Activated T-cell treated with anti-CD3 and anti-CD28 coated beads, Interleukin-2, amount 50 U/mL, for 72 hours (primary cell): ENCODE measurements at places on chromosomes 1 and 21.
A peak's percentile ranks its signal among the peaks of the same experiment; 100 is the strongest.

DNA sequence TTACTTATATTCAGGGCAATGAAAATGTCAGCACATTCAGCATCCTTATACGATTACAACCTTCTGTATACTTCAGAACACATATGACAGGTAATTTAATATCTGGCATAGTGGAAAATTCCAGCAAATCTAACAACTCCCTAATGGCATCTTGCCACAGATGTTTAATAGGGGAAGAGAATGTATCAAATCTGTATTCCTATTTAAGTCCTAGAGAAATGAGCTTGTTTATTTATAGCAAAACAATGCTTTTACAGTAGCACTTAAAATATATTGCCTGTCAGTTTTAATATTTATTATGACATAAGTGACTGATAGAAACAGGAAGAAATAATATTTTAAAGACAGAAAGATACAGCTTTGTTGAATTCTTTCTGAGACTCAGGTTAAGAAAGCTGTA, 1101.8 kb upstream of the B3GALT2 start:
- no peak for DNase-seq

DNA sequence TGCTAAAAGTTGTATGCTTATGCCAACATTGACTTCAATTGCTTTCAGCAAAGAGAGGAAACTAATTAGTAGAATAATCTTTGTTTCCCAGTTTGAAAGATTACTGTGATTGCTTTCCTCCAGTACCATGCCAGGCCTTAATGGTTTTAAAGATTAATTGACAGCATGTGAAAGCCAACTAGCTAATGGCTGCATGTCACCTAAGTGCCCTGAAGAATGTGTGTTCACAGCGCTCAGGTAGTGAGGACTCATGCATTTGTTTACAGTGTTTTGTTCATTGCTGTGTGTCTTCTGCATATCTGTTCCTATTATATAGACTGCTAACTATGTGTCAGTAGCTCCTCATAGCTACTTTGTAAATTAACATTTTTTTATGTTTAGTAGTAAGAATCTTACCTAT, 335.6 kb downstream of the LRRIQ3 start:
- DNase-seq = no peak

GRCh38 chr1:14565090-14565489, 33.4 kb upstream of the KAZN start:
- no peak for DNase-seq

- no peak for DNase-seq
Observed at GRCh38 chr1:3865606-3866160, 8.4 kb downstream of the DFFB start.

- DNase-seq = no peak
Observed at GRCh38 chr1:103477101-103477500, 48.4 kb upstream of the RNPC3 start.

- no peak for DNase-seq
Observed at GRCh38 chr1:192631749-192632148, 4.2 kb upstream of the RGS13 start.

GRCh38 chr1:107668762-107669161, 296.2 kb downstream of the VAV3 start:
- no peak for DNase-seq

DNA sequence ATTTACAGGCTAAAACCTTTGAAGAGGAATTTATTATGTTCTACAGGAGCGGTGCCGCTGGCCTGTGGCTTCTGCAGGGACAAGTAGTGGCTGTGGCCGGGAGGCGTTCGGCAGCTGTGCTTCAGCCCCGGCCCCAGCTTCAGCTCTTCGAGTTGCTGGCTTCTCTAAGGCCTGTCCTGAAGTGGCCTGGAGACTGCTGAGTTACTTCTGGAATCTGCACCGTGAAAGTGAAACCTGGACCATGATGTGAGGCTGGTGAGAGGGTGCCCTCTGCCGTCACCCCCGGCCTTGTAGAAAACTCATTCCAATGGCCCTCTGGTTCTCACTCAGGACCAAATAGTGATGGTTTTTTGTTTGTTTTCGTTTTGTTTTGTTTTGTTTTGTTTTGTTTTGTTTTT, 48.1 kb downstream of the PRKCZ start:
- DNase-seq = no peak

DNA sequence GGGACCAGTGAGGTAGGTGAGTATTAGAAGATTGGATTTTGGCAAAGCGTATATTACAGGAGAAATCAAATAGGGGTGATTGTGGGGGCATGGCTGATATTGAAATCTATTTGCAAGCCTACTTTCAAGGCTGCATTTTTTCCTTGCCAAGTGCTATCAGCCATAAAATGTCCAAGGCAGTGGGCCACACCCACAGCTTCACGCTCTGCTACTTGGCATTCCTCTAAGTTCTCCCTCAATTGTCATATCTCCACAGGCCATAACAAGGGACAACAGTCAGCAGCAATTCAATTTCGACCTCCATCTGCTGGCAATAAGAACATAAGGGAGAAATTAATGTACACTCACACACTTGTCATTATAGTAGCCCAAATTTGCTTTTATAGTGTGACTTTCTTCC, 667.1 kb upstream of the PKN2 start:
- DNase-seq = no peak

DNA sequence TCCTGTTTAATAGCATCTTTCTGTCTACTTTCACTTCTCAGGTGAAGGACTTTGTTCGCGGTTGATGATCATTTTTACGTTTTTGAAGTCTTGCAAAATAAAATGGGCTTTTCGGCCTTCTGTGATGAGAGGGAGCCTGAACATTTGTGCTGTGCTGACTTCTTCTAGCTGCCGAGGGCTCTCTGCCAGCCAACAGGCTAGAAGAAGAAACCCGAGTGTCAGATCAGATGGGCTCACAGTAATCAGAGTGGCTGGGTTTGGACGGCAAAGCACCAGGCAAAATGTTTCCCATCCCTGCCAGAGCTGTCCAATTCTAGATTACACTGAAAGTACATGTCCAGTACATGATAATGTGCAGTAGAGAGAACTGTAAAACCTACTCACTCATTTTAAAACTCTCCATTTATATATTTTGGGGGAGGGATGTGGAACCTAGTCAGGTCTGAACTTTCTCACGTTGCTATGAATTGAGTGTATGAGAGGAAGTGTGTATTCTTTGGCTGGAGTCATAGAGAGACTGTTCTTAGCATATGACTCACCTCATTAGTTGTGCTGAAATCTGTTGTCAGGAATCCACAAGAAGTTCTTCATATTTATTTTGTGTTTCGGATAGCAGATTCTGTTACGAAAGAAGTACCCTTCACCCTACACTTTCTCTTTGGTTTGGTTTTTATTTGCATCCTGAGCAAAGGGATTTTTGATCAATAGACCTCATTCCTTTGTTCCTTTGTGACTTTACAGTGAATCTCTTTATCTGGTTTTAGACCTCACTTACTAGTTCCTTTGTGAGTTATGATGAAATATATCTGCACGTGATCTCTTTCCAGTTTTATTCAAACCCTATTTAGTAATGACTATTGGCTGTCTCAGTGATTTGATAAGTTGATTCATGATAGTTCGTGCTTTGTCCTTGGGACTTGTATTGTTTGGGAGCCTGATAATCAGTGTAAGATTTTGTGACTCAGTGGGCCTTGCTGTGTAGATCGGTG, 4.8 kb downstream of the ATP1A1 start:
- peak; percentile 27 for DNase-seq

- DNase-seq = no peak
Observed at GRCh38 chr1:3908886-3909517, 8.9 kb upstream of the C1orf174 start.

DNA sequence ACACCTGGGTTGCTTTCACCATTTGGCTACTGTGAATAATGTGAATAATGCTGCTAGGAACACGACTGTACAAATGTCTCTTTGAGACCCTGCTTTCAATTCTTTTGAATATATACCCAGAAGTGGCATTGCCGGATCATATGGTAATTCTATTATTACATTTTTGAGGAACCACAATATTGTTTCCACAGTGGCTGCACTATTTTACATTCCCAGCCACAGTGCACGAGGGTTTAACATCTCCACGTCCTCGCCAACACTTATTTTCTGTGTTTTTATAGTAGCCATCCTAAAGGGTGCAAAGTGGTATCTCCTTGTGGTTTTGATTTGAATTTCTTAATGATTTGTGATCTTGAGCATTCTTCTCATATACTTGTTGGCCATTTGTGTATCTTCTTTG, 15.7 kb downstream of the FHAD1 start:
- DNase-seq = no peak

- DNase-seq = no peak
Observed at GRCh38 chr1:226002667-226003501, 3.7 kb upstream of the SDE2 start.

- peak; percentile 49 for DNase-seq
Observed at GRCh38 chr1:59020151-59020997, 236.5 kb upstream of the JUN start.

- DNase-seq = no peak
Observed at GRCh38 chr1:27496604-27497155, 6.7 kb upstream of the WASF2 start.

- DNase-seq = no peak
Observed at GRCh38 chr1:217747156-217747769, 116.1 kb downstream of the SPATA17 start.

- DNase-seq = no peak
Observed at GRCh38 chr1:156601892-156602291, 613 bp upstream of the GPATCH4 start.

- no peak for DNase-seq
Observed at GRCh38 chr21:43740497-43741156, 21.7 kb downstream of the PDXK start.

DNA sequence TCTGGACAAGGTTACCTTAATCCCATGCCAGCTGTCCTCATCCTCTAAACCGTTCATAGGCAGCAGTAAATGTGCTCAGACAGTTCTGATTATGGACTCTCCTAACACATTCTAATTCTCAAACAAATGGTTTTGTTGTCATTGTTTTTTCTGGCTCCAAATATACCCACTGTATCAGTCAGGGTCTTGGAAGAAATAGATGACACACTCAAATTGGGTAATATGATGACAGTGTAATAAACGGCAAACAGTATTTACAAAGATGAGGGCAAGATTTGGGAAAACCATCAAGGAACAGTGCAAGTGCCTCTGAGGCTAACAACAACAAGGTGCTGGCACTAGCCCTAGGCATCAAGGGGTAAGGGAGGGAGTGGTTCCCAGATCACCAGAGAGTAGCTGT, 4.3 kb upstream of the CDC20 start:
- no peak for DNase-seq

DNA sequence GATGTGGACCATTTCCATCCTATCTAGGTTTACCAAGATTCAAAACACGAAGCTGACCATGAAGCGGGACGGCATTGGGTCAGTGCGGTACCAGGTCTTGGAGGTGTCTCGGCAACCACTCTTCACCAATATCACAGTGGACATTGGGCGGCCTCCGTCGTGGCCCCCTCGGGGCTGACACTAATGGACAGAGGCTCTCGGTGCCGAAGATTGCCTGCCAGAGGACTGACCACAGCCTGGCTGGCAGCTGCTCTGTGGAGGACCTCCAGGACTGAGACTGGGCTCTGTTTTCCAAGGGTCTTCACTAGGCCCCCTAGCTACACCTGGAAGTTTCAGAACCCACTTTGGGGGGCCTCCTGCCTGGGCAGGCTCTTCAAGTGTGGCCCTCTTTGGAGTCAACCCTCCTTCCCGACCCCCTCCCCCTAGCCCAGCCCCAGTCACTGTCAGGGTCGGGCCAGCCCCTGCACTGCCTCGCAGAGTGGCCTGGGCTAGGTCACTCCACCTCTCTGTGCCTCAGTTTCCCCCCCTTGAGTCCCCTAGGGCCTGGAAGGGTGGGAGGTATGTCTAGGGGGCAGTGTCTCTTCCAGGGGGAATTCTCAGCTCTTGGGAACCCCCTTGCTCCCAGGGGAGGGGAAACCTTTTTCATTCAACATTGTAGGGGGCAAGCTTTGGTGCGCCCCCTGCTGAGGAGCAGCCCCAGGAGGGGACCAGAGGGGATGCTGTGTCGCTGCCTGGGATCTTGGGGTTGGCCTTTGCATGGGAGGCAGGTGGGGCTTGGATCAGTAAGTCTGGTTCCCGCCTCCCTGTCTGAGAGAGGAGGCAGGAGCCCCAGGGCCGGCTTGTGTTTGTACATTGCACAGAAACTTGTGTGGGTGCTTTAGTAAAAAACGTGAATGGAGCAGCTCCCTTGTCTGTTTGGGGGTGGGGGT, 864 bp upstream of the CCDC24 start:
- DNase-seq = no peak

DNA sequence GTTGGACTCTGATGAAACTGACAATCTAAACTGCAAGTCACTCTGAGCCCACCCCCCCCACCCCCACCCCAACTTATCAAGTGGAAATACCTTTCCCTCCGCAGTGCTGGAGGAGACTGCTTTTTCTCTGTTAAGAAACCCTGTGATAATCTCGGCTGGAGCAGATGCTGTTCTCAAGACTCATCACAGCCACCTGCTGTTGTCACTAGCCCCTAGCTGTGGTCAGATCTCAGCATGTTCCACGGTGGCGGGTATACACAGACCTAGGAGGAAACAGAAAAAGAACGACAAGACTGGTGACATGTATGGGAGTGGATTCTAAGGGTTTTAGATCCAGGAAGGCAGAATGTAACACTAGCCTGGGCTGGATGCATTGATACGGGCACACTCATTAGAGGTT, 2.3 kb downstream of the ACTL8 start:
- DNase-seq = no peak

- DNase-seq = no peak
Observed at GRCh38 chr1:187384504-187384903, 555.8 kb downstream of the PLA2G4A start.
